ENCODE measurements at places on chromosomes 5 and 9. TPM values are rescaled to one million over a fixed set of nuclear protein-coding genes. Genes with fewer than 3 reads are reported as not detected.

DNA sequence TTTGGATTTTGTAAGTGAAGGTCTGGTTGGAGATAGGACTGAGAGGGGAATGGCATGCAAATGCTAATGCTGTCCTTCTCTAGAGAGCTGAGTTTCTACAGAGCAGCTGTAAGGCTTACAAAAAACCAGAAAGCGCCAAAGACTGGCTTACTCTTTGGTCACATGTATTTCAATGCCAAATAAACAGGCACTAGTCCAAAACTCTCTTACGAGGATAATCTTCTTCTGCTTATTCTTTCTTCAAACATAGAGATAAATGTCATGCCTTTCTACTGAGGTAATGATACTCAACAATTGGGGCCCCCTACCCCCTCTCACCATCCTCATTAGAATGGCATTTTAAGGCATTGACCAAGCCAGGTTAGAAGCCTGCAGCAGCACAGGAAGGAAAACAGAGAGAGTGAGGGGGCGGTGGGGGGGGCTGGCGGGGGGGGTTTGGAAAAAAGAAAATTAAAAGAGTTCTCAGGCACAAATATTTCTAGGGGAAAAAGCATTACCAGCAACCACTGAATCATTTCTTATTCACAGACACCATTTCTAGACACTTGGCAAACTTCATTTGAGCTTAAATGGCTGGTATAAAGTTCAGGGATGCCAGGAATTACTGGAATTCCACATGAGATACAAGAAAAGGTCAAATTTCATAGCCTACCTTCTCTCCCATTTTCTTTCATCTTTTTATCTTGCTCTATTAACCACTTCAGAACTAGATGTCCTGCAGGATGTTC, 34.0 kb downstream of the PUM3 start:
- DNase-seq: peak; percentile 94

DNA sequence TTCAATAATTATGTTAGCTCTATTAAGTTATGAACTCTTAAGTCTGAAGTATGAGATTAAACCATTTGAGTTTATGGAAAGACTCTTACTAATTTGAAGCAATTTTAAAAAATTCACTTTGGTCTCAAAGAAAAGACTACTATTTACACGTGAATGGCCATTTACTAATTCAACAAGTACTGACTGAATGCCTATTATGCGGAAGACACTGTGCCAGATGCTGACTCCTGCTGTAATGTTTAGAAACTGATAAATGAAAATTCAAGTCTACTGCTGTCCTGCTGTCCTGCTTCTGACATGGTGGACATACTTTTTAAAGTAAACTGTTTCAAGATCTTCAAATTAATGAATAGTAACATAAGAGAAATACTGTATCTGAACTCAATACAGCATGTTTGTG, 116.2 kb downstream of the MPDZ start:
- DNase-seq: no peak

The MARCHF6 gene
- 67.9 TPM for total RNA-seq

GRCh38 chr5:123087173-123088030, 1.6 kb upstream of the PRDM6 start:
- DNase-seq: no peak

GRCh38 chr9:79584655-79584982, 12.9 kb downstream of the TLE4 start:
- no peak for DNase-seq

DNA sequence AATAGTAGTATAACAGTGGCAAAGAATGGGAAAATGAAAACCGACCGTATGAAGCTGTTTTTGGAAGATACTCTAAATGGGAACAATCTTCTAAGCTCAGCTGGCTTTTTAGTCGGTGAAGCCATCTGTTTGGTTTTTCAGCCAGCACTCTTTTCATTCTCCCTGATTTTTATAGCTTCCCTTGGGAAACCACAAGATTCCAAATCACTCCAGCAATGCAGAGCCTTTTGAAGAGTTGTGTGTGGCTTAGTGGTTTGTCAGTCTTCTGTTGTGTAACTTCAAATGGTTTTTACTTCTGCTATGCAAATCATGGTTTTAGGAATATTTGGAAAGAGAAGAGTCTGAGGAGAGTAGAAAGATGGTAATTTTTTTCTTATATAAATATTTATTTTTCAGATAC, 180.7 kb downstream of the KDM4C start:
- peak; percentile 95 for DNase-seq

The GKAP1 gene
- total RNA-seq: 2.6 TPM

The PCDHA1 gene
- total RNA-seq: under 0.01 TPM

GRCh38 chr9:13174906-13175639, 104.4 kb downstream of the MPDZ start:
- no peak for DNase-seq

The SLC36A3 gene
- total RNA-seq: not detected

- DNase-seq: no peak
Observed at GRCh38 chr5:93925321-93925720, 183.9 kb upstream of the POU5F2 start.

The NR4A3 gene
- total RNA-seq: 5.6 TPM

The PHYHD1 gene
- total RNA-seq: 20.0 TPM

- no peak for DNase-seq
Observed at GRCh38 chr9:89796606-89797005, 191.8 kb downstream of the GADD45G start.

GRCh38 chr9:129400971-129401622, 219.8 kb downstream of the C9orf50 start:
- DNase-seq: no peak

The SPINK4 gene
- not detected for total RNA-seq

- DNase-seq: no peak
Observed at GRCh38 chr5:9174446-9174845, 371.4 kb downstream of the SEMA5A start.

DNA sequence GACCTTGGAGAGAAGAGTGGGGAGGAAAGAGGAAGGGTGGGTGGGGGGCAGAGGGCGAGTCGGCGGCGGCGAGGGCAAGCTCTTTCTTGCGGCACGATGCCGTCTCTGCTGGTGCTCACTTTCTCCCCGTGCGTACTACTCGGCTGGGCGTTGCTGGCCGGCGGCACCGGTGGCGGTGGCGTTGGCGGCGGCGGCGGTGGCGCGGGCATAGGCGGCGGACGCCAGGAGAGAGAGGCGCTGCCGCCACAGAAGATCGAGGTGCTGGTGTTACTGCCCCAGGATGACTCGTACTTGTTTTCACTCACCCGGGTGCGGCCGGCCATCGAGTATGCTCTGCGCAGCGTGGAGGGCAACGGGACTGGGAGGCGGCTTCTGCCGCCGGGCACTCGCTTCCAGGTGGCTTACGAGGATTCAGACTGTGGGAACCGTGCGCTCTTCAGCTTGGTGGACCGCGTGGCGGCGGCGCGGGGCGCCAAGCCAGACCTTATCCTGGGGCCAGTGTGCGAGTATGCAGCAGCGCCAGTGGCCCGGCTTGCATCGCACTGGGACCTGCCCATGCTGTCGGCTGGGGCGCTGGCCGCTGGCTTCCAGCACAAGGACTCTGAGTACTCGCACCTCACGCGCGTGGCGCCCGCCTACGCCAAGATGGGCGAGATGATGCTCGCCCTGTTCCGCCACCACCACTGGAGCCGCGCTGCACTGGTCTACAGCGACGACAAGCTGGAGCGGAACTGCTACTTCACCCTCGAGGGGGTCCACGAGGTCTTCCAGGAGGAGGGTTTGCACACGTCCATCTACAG, 760 bp downstream of the NPR3 start:
- peak; percentile 47 for DNase-seq

DNA sequence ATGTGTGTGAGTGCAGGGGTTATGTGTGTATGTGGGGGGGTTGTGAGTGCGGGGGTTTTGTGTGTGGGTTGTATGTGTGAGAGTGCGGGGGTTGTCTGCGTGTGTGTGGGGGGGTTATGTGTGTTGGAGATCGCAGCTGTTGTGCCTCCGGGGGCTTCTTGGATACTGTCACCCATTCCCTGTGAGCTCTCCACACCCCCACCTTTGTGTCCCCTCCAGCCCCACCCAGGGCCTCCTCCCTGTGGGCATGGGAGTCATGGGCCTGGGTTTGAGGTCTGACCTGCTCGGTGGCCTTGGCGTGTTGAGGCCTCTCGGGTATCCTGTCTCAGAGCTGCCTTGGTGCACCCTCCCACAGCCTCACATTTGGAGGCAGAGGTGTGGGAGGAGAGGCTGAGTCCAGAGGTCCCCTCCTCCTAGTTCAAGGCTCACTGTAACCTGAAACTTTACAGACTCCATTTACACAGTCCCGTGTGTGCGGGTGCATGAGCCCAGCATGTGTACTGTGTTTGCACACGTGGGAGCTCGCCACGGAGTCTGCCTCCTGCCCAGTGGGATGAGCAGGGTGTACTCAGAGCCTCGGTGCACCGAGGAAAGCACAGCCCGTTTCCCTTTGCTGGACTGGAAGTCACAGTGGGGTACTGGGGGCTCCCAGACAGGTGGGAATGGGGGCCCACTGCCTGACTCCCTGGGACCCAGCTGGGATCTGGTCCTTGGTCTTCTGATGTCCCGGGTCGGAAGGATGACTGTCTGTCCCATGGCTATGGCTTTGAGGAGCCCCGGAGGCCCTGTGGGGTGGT, 43.4 kb downstream of the RXRA start:
- no peak for DNase-seq

DNA sequence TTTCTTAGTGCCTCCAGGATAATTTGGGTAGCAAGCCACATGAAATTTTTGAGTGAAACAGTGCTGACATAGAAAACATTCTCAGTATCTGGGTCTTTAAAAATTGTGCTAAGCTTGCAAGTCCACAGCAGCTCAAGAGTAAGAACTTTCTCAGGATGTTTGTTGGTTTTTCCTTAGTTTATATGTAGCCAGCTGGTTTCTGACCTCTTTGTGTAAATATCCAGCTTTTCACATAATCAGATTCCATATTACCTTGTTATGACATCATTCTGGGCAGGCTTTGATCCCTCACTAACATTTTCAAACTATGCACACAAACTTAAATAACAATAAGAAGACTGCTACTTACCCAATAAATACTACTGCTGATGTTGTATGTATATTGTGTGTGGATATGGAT, 82.9 kb upstream of the VCAN start:
- peak; percentile 42 for DNase-seq

DNA sequence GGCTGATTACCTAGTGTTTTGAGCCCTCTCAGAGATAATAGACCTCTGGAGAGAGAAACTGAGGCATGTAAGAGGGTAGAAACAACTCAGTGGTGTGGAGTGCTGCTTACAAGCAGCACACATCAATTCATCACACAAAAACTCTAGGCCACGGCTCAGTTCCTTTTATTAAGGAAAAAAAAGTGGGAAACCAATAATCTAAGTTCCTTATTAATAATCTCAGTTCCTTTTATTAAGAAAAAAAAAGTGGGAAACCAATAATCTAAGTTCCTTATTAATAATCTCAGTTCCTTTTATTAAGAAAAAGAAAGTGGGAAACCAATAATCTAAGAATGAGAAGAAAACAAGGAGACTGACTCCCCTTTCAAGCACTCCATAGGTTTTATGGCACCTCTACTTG, 28.0 kb downstream of the TXNDC8 start:
- DNase-seq: no peak

- DNase-seq: peak; percentile 40
Observed at GRCh38 chr9:122370869-122371755, at the start of gene PTGS1. TSS of gene PTGS1 (plus strand) at chr9:122371024. CDS start at chr9:122371085, 61 bp downstream.

DNA sequence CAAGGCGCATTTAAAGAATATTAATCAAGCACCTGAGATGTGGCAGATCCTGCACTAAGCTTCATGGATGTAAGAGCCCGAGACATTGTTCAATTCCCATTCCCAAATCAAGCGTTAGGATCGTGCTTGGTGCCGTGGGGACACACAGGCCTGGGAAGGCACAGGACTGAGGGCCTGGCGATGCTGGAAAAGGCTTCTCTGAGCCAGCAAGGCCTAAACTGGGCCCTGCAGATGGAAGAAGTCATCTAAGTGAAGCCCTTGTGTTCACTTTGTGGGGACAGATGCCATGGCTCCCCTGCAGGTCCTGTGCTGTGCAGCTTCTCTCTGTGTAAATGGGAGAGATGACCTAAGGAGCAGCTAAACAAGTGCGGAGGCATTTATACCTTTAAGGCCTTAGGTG, 83.9 kb downstream of the LIFR start:
- DNase-seq: no peak

- no peak for DNase-seq
Observed at GRCh38 chr5:178182158-178182876, 4.9 kb downstream of the GMCL2 start.

The TAS2R1 gene
- total RNA-seq: not detected

DNA sequence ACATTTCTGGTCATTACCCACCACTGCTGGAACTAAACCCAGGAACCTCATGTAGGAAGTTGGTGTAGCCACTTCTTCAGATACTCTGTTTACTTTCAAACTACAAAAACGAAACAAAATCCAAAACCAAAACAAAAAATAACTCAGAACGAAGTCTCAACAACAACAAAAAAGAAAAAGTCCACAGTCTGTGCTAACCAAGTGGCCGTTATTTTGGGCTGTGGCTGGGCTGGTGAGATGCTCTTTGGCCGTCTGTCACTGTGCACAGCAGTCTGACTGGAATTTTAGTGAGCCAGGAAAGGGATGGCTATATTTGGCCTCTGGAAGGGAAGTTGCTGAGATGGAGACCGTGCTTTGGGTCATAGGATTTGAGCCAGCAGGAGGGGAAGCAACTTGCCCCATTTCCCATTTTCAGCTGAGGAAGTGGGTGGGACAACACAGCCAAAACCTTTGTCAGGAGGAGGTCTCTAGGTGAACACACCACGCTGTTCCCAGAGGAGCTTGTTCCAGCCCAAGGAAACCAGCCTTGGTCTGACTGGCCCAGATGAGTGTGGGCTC, 334.1 kb downstream of the ZSWIM6 start:
- no peak for DNase-seq

DNA sequence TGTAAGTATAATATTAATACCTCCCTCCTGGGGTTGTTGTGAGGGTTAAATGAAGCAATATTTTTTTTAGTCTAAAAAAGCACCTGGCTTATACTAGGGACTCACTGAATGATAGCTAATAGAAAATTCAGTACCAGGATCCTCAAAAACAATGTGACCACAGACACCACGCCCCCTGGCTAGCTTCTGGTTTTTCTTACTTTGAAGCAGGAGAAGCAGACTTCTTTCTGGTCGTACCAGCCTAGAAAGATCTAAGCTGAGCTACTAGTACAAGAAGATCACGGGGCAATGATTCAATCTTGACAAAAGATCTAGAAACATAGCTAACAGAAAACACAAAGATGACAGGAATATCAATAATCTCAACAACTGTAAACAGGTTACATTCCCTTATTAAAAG, 218.5 kb upstream of the SLC30A5 start:
- no peak for DNase-seq

The RASGEF1C gene
- total RNA-seq: under 0.01 TPM

The NFIB gene
- total RNA-seq: 36.3 TPM

Measured in fibroblast of lung (primary cell).